GM12878 (cell line): ENCODE measurements at places on chromosomes 12 and 14. TPM values are rescaled to one million over a fixed set of nuclear protein-coding genes. Genes with fewer than 3 reads are reported as not detected.

AHNAK2 gene
- total RNA-seq, result 0.03 and 0.10 TPM in 2 replicates

AMDHD1 gene
- total RNA-seq, result 0.15 TPM in 1 of 2 replicates, not detected in the other

MDP1 gene
- 12.6 and 12.8 TPM in 2 replicates for total RNA-seq

ETNK1 gene
- 55.6 and 69.4 TPM in 2 replicates for total RNA-seq

GALNT9 gene
- not detected in 2 replicates for total RNA-seq

C3AR1 gene
- total RNA-seq, result 0.10 and 0.19 TPM in 2 replicates

ACVRL1 gene
- 0.29 TPM in 1 of 2 replicates, not detected in the other for total RNA-seq

KLRD1 gene
- 0.21 TPM in 1 of 2 replicates, not detected in the other for total RNA-seq

DNA sequence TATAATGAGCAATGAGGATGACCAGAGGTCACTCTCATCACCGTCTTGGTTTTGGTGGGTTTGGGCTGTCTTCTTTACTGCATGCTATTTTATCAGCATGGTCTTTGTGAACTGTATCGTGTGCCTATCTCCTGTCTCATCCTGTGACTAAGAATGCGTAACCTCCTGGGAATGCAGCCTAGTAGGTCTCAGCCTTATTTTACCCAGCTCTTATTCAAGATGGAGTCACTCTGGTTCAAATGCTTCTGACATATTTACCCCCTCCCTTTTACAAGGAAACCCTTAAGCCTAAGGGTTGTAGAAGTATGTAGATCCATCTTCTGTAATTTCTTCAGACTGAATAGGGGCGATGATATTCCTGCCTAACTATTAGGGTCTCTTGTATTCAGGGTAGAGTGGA lies 8.4 kb downstream of the IFI27L1 start:
- no peaks in the 10 kb centered on the region for H3K36me3 ChIP-seq
- H3K27ac ChIP-seq, result no peak overlapping the region
- no peak overlapping the region for H3K4me3 ChIP-seq
- H3K27me3 ChIP-seq, result no peaks in the 10 kb centered on the region
- no peak for DNase-seq

- no peak for DNase-seq
- no peaks in the 10 kb centered on the region for H3K36me3 ChIP-seq
- H3K4me1 ChIP-seq, result no peaks in the 10 kb centered on the region
Measured at GRCh38 chr12:131620946-131621681, 89.8 kb upstream of the SFSWAP start.

- no peak overlapping the region for H3K27ac ChIP-seq
- DNase-seq, result no peak
- H3K4me3 ChIP-seq, result no peak overlapping the region
- no peaks in the 10 kb centered on the region; the same call in 1 of the 2 replicates for H3K27me3 ChIP-seq
Measured at GRCh38 chr14:50937325-50937724, 7.0 kb downstream of the PYGL start.

DNA sequence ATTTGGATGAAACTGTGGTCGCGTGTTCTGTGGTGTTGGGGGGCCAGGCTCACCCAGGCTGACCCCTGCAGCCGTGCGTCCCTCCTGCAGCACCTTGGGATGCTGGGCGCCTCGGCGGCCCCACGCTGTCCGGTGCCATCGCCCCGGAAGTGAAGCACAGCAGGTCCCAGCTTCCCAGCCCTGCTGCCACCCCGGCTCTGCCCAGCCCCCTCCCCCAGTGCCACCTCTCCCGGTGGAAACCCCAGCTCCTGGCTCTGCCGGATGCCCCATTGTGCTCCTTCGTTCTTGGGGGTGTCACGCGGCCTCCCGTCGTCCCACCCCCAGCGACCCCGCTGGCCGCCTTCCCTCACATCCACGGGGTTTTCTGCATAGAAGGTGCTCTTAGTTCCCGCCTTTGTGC lies 25.2 kb downstream of the LRCOL1 start:
- H3K4me3 ChIP-seq, result no peak overlapping the region
- DNase-seq, result no peak
- no peak overlapping the region for H3K27ac ChIP-seq

DNA sequence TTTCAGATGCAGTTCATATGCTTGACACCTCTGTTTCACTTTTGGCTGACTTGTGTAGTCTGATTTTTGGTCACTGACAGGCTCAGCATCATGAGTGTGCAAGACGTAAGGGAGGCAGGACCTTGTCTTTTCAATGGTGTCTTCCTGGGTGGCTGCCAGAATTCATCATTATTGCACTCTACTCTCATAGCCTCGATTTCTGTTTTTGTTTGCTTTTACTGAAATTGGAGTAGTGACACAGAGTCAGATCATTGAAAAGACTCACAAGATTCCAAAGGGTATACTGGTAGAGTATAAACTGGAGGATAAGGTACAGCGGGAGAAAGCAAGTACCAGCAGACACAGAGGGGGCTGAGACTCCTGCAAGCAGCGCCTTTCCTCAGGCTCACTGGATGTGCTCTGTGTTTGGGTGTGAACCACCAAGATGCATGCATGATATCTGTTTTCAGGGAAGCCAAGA lies 126.3 kb upstream of the FGD4 start:
- H3K4me1 ChIP-seq, result peaks cover 33% of the 10 kb centered on the region
- no peaks in the 10 kb centered on the region for H3K36me3 ChIP-seq
- H3K27me3 ChIP-seq, result no peaks in the 10 kb centered on the region
- no peak for DNase-seq
- H3K27ac ChIP-seq, result peak overlapping the region; percentile 82
- H3K4me3 ChIP-seq, result peak overlapping the region; percentile 24; the same call in 1 of the 2 replicates

DNA sequence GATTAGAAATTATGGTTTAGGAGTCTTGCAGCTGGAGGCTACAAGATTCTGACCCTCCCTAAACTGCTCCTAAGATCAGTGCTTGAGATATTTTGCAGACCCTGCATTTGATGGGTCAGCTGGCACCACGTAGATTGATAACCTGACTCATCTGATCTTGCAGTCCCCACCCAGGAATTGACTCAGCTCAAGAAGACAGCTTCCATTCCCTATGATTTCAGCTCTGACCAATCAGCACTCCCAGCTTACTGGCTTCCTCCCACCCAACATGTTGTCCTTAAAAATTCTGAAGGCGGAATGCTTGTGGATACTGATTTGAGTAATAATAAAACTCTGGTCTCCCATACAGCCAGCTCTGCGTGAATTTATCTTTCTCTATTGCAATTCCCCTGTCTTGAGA lies 23.2 kb upstream of the MTHFD1 start:
- no peaks in the 10 kb centered on the region for H3K27me3 ChIP-seq
- no peak for DNase-seq
- no peak overlapping the region for H3K27ac ChIP-seq
- no peaks in the 10 kb centered on the region for H3K4me1 ChIP-seq

DNA sequence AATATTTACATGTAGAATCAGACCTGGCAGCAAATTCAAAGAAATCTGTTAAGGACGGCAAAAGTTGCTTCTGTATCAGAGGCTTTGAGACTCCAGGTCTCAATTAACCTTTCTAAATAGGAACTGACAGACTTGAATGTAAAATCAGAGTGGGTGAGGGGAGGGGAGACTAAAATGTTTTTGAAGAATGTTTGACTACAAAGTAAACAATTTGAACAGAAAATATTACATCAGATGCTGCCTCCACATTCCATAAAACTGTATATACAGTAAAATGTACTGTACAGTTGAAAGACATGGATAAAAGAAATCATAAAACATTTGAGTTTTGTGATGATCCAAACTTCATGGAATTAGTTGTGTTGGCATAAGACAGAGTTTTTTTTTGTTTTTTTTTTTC lies 49.5 kb upstream of the POC1B start:
- no peak overlapping the region for H3K4me3 ChIP-seq
- no peaks in the 10 kb centered on the region for H3K4me1 ChIP-seq
- DNase-seq, result no peak
- H3K27ac ChIP-seq, result no peak overlapping the region

- no peak overlapping the region for H3K27ac ChIP-seq
- no peaks in the 10 kb centered on the region for H3K27me3 ChIP-seq
- no peak for DNase-seq
- H3K4me3 ChIP-seq, result no peak overlapping the region
- no peaks in the 10 kb centered on the region for H3K4me1 ChIP-seq
Measured at GRCh38 chr12:16555630-16556029, 50.3 kb downstream of the LMO3 start.

DNA sequence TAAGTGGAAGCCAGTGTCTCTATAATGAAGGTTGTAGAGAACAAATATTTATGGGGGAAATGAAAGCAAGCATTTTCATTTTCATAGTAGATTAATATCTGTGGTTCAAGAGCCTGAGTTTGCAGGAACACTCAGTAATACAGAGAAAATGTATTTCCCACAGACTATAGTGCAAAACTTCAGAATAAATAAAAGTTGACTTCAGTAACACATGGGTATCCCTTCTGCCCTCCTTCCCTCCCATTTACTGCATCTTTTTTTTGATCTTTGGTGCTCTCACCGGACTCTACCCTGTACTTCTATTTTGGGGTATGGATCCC lies 75.3 kb upstream of the AMN1 start:
- H3K4me3 ChIP-seq, result no peak overlapping the region
- DNase-seq, result no peak
- H3K27me3 ChIP-seq, result no peaks in the 10 kb centered on the region
- no peaks in the 10 kb centered on the region for H3K36me3 ChIP-seq
- H3K27ac ChIP-seq, result peak overlapping the region; percentile 57
- peaks cover 24% of the 10 kb centered on the region for H3K4me1 ChIP-seq

DNA sequence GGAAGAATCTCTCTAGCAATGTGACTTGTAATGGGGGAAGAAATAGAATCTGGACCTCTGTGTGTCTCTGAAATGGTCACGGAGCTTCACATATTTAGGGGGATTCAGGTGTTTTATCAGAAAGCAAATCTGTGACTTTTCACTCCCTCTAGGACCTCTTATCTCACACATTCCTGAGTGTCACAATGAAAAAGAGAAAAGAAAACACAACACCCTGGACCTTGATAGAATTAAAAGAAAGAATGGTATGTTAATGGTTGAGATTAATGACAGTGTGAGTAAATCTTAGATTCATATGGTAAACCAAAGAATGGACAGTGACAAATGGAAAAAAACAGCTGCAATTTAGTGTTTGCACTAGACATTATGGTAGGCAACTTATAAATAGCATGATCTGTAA lies 68.5 kb downstream of the PKP2 start:
- H3K36me3 ChIP-seq, result no peaks in the 10 kb centered on the region
- H3K27ac ChIP-seq, result no peak overlapping the region
- H3K4me3 ChIP-seq, result no peak overlapping the region
- DNase-seq, result no peak

DNA sequence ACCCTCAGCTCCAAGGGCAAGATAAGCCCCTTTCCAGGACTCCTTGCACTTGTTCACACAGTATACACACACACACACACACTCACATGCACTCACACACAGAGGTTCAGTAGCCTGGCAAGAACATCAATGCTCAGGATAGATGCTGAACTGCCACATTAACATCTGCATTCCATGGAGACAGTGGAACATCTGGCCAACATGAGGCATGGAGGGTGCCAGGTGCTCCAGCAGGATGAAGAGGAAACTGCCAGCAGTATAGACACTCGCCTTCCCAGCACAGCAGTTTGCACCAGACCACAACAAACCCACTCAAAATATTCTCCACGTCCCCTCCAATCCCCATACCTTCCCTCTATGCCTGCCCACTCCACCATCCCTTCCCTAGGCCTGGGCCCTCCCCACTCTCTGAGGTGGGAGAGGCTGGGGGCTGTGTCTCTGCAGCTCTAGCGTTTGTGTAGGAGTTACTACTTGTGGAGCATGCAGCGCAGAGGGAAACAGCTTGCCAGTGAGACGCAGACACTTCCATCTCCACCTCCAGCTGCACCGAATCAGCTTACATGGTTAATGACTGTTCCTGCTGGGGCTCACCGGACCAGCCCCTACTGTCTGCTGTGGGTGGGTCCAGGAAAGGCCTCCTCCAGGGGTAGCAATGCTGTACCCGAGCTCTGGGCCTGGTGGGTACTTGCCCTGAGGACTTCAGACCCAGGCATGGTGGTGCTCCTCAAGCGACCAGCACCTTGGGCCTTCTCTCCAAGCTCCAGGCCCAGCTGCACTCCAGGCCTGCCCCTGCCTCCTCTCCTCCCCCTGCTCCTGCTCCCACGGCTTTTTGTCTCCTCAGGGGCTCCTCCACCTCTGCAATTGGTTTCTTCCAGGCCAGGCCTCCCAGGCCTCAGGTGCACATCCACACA lies 18.6 kb upstream of the PLEKHG3 start:
- no peaks in the 10 kb centered on the region for H3K4me1 ChIP-seq
- DNase-seq, result no peak
- H3K36me3 ChIP-seq, result no peaks in the 10 kb centered on the region
- no peak overlapping the region for H3K27ac ChIP-seq
- H3K4me3 ChIP-seq, result no peak overlapping the region
- H3K27me3 ChIP-seq, result no peaks in the 10 kb centered on the region

GRCh38 chr14:25049093-25049567 lies 817 bp downstream of the STXBP6 start:
- DNase-seq, result no peak
- H3K4me3 ChIP-seq, result no peak overlapping the region
- H3K27me3 ChIP-seq, result peaks cover 12% of the 10 kb centered on the region; the same call in 1 of the 2 replicates
- no peak overlapping the region for H3K27ac ChIP-seq

GRCh38 chr14:71745072-71745471 lies 187.2 kb upstream of the RGS6 start:
- H3K27me3 ChIP-seq, result no peaks in the 10 kb centered on the region
- H3K4me3 ChIP-seq, result no peak overlapping the region
- H3K4me1 ChIP-seq, result no peaks in the 10 kb centered on the region
- H3K36me3 ChIP-seq, result peaks cover 4% of the 10 kb centered on the region; the same call in 1 of the 2 replicates
- no peak for DNase-seq

DNA sequence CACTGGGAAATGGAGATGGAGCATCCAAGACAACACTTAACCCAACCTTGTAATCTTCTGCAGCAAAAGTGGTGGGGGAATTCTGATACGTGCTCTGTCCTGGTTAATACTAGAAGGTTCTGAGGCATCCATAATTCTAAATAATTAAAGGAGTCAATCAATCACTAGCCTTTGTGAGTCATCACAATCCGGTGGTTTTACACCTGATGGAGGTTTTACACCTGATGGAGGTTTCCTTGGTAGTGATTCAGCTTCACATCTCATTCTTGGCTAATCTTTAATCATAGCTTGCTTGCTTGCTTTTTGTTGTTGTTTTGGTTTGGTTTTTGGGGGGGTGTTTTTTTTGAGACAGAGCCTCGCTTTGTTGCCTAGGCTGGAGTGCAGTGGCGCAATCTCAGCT lies 343.4 kb downstream of the DPF3 start:
- H3K36me3 ChIP-seq, result no peaks in the 10 kb centered on the region
- DNase-seq, result no peak
- H3K27ac ChIP-seq, result no peak overlapping the region

- no peaks in the 10 kb centered on the region for H3K36me3 ChIP-seq
- H3K27me3 ChIP-seq, result no peaks in the 10 kb centered on the region
- H3K27ac ChIP-seq, result no peak overlapping the region
- DNase-seq, result no peak
- no peak overlapping the region for H3K4me3 ChIP-seq
Measured at GRCh38 chr14:74217672-74218448, 21.4 kb upstream of the VSX2 start.

- no peaks in the 10 kb centered on the region for H3K4me1 ChIP-seq
- no peak overlapping the region for H3K27ac ChIP-seq
- no peaks in the 10 kb centered on the region for H3K27me3 ChIP-seq
Measured at GRCh38 chr12:50390316-50390741, 6.1 kb downstream of the FAM186A start.
